ENCODE measurements at places on chromosomes 7 and 10.

DNA sequence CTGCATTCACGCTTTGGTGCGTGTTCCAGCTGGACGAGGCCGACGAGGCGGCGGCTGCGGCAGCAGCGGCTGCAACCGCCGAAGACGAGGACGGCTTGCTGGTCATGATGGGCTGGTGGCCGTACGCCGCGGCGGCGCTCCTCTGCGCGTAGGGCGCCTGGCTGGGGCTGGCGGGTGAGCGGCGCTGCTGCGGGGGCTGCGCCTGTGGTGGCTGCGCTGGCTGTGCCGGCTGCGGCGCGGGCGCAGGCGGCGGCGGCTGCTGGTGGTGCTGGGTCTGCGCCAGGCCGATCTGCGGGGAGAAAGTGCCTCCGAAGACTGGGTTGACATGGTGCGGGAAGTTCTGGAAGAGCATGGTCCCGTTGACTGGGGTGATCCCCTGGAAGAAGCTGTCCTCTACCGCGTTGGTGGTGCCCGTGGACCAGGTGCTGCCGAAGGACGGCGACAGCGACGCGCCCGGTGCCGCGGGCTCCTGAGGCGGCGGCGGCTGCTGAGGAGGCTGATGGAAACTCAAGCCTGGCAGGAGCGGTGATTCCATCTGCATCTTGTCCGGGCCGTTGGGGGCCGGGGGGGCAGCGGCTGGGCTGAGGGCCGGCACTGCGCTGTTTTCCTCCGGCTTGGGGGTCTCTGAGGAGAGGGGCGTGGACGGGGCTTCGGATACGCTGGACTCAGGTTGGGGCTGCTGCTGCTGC is 51.1 kb downstream of the CPEB3 start:
- peak; percentile 22 for DNase-seq

GRCh38 chr7:139109983-139110411 is 477 bp upstream of the ZC3HAV1 start:
- no peak for DNase-seq

DNA sequence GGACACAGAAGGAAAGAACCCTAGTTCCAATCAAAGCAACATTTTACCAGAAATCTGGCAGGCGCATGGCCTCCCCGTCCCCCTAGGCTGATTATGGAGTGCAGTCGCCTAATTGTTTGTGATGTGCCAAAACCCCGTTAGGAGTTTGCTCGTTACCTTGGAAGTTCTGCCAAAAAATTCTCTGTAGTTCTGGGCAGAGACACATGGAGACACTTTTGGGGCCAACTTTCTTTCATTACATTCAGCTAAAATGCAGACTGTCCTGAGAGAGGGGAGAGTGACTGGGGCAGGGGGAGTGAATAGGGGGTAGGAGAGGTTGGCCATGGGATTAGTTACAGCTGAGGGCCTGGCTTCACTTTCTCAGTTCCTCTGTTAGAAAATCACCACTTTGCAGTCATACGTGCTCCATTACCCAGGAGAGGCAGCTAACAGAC is 158.0 kb upstream of the NPVF start:
- DNase-seq, result no peak

- no peak for DNase-seq
Measured at GRCh38 chr7:16004702-16005101, 318.2 kb upstream of the MEOX2 start.

GRCh38 chr7:137983323-137984008 is 18.4 kb downstream of the CREB3L2 start:
- no peak for DNase-seq

DNA sequence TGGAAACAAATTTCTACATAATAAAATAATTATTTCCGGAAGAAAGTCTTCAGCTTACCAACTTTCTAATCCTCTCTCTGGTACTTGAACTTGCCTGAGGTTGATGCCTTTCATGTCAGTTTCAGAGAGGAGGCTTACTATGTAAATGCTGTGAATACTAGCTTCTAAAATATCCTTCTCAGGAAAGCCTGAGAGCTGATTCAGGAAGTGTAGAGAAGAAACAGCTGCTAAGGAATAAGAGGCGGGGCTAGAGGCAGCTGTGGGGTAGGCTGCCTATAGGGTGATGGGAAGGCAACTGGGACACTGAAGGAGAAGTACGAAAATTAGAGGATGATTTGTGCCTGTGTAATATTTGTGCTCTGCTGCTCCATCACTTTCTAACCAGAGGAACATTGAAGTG is 69.3 kb downstream of the AVL9 start:
- no peak for DNase-seq

GRCh38 chr10:66964946-66965345 is 39.1 kb downstream of the LRRTM3 start:
- DNase-seq, result no peak

DNA sequence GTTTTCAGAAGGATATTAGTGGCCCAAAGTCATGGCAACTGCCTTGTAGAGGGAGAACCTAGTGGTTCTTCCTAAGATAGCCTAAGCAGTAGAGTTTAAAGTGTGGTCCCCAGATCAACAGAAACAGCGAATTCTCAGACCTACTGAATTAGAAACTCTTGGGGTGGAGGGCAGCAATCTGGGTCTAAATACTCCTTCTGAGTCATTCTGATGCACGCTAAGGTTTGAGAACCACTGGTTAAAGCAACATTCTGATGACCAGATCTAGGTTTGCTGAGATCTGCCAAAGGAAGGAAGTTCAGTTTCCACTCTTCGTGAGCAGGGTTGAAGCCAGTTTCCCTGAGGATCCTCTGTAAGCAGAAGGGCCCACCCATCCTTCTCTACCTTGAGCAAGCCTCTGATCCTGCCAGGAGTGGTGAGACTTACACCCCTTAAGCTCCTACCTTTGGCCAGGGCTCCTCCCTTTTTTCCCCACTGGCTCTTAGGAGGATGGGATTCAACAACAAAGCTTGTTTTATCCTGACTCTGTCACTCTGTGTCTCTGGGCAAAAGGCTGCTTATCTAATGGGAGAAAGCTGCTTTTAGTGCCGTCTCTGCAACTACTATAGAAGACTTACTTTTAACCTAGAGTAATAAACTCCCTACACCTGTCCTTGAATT is 26.8 kb upstream of the TRUB1 start:
- DNase-seq, result no peak

DNA sequence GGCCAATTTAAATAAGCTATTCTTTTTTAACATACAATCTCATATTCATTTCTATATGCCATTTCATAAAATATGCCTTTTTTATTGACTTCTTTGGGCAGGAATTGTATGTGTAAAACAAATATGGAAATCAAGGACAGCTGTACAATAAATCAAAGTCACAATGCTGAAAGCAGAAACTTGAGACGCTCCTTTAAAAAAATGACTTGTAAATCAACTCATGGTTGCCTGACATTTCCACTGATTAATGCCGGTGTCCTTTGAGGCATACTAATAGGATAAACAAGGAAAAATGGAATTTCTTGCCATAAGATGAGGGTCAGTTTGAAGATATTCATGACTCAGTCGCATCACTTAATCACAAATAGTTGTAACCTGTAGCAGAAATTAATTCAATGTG is 247.4 kb upstream of the TEX47 start:
- DNase-seq, result no peak

DNA sequence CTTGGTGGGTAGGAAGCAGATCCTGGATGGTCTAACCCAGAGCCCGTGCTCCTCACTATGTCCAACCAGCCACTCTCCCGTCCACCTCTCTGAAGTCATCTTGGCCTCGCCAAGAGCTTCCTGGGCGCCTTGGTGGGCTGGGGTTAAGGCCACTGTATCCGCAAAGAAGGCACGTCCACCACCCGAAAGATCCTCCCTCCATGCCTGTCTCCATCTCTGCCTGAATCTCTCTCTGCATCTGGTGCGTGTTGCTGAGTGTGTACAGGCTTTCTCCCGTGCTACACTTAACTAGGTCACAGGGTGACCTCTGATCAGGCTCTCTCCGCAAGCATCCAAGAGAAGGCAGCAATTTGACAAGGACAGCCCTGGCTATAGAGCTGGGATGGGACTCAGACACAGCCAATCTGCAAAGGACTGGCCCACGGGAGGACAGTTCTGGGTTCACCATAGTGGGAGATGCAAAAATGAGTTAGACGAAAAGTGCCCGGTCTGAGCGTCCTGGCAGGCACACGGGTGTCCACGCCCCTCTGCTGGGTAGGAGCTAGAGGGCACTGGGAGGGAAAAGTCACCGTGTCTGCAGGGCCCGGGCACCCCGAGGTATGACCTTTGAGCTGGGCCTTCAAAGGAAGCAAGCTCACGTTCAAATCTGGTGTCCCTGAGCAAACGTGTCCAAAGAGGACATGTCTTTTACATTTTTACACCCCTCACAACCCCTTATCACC is 9.4 kb upstream of the RFC2 start:
- DNase-seq, result no peak

GRCh38 chr7:156475666-156476065 is 164.9 kb upstream of the RNF32 start:
- peak; percentile 6 for DNase-seq

GRCh38 chr7:8773518-8773917 is 340.1 kb downstream of the NXPH1 start:
- DNase-seq, result no peak

- DNase-seq, result no peak
Measured at GRCh38 chr7:5212633-5213285, 22.7 kb downstream of the WIPI2 start.

DNA sequence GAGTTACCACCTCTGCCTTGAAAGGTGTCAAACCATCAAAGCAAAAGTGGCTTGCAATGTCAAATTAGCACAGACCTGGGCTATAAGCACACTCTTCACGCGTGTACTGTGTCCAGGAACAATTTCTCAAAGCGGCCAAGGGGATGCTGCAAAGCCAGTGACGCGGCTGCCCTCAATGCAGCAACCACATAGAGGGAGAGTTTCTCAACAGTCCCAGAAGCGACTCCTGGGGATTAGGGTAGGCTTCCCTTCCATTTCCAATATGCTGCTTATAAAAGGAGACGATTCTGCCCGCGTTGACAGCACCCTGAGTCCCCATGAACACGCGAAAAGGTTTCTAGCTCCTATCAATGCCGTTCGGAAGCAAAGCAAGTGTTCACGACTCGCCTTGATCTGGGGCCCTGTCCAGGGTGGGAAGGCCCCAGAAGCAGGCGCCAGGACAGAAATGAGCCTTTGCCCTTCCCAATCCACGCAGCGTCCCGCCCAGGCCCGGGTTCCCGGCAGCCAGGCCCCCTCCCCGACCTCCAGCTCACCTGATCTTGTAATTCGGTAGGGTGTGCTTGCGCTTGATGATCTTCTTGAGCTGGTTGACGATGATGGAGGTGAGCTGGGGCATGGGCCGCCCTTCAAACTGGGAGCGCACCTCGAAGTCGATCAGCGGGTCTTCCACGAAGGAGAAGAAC is 1.3 kb downstream of the PDZD8 start:
- peak; percentile 45 for DNase-seq

DNA sequence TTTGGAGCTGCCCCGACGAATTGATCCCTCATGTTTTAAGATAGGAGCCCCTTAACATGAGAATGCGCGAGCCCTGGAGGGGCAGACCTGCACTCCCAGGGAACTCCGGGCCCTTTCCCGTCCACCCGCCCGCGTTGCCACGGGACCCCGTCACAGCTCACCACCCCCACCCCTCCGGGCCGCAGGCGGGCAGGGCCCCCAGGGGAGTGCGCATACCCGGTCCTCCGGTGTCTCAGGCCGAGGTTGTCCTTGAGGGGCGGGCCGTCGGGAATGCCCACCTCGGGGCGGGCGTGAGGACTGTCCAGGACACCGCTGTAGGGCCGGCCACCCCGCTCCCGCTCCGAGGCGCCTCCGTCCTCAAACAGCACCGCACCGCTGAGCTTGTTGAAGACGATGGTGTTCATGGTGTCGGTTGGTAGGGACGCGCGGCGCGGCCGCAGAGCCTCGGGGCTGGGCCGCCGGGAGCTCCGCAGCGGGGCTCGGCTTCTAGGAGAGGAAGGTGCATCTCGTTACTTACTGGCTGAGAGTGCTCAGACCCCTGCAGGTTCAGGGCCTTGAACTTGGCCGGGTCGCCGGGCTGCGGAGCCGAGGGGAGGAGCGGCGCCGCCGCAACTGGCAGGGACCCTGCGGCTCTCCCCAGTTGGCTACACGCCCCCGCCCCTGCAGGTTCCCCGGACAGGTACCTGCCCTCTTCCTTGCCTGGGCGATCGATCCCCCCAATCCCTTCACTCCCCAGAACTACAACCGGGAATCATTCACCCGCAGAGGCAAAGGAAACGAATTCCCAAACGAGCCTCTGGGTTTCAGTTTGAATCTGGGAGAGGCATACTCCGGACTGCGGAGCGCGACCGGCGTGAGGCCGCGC is 2.4 kb downstream of the MKX start:
- peak; percentile 43 for DNase-seq

GRCh38 chr10:34045571-34046190 is 711.2 kb upstream of the NRP1 start:
- peak; percentile 66 for DNase-seq

GRCh38 chr10:69445041-69445440 is 6.2 kb upstream of the TSPAN15 start:
- DNase-seq, result no peak

DNA sequence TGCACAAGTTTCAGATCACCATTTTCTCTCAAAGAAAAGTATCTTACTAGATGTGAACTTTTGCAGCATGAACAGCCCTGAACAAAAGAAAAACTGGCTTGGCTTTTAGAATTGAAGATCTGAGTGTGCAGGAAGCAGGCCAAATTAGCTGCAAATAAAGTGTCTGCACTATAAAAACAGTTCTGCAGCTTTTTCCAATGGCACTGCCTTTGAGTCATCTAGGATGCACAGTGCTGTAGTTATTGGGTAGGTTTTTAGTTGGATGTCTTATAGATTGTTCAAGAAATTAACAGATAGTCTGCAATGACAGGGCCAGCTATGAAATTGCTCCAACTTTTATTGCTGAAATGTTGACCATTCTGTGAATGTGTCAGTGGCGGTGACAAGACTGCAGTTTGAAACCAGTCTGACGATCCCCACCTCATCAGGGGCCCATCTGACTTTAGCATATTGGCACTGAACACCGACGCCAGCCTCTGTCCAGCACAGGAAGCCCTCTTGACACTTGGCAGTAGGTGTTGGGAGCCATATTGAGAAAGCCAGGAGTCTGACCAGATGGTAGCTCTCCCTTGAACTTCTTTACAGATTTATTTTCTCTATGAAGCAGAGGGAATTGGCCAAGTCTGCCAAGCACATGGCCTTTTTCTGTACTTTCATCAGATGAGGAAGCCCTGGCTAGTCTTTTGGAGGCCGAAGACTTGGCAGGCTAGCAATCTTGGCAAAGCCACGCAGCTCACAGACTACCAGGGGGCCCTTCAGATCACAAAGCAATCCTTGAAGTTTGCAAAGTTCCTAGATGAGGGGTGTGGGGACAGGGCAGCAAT is 490.6 kb downstream of the NEBL start:
- DNase-seq, result no peak

Data from AG10803 (cell line).